ENCODE measurements at places on chromosomes 4 and X. TPM values are rescaled to one million over a fixed set of nuclear protein-coding genes. Genes with fewer than 3 reads are reported as not detected.

- H3K4me1 ChIP-seq, result peaks cover 49% of the 10 kb centered on the region
- H3K27me3 ChIP-seq, result no peaks in the 10 kb centered on the region
- DNase-seq, result no peak
- peaks cover 48% of the 10 kb centered on the region for H3K36me3 ChIP-seq
- H3K27ac ChIP-seq, result peak overlapping the region; percentile 47
These were observed 16.6 kb downstream of the P2RY8 start for GRCh38 chrX:1520350-1520749.

The FGF13 gene
- not detected for total RNA-seq

DNA sequence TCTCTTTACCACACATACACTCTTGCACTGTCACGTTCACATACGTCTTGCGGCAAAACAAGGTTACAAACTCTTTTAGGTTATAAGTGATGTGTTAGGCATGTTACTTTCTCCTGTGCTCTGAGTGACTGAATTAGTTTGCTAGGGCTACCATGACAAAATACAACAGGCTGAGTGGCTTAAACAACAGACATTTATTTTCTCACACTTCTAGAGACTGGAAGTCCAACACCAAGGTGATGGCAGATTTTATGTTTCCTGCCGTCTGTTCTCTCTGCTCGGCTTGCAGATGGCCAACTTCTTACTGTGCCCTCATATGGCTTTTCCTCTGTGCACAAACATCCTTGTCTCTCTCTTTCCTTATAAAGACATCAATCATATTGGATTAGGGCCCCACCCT lies 1224.3 kb upstream of the TENM3 start:
- no peaks in the 10 kb centered on the region for H3K4me1 ChIP-seq
- no peaks in the 10 kb centered on the region for H3K36me3 ChIP-seq
- no peak for DNase-seq
- H3K27me3 ChIP-seq, result no peaks in the 10 kb centered on the region
- H3K4me3 ChIP-seq, result no peak overlapping the region

The ASMT gene
- not detected for total RNA-seq

DNA sequence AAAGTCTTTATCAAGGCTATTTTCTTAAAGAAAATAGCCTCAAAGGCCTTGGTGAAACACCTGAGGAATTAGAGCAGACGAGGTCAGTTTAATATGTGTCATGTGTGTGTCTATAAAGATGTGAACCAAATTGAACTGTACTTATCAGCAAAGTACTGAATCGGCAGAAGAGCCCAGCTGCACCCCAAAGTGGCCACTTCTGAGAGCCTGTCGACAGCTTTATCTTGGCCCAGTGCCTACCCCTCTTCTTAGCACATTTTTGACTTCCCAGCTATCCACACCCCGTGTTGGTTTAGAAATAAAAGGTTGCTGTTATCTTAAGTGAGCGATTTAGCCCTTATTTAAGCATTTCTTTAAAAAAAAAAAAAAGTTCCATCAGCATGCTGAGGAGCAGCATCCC lies 329.7 kb downstream of the FBXW7 start:
- no peaks in the 10 kb centered on the region for H3K36me3 ChIP-seq
- no peaks in the 10 kb centered on the region for H3K4me1 ChIP-seq
- no peak for DNase-seq
- H3K27me3 ChIP-seq, result peaks cover 4% of the 10 kb centered on the region
- no peak overlapping the region for H3K27ac ChIP-seq

- DNase-seq, result no peak
- H3K27ac ChIP-seq, result no peak overlapping the region
- H3K4me1 ChIP-seq, result no peaks in the 10 kb centered on the region
- no peak overlapping the region for H3K4me3 ChIP-seq
- no peaks in the 10 kb centered on the region for H3K27me3 ChIP-seq
These were observed 70.1 kb upstream of the PCDH18 start for GRCh38 chr4:137602436-137602835.

The TMEM185A gene
- total RNA-seq, result 28.7 TPM

GRCh38 chrX:132807411-132808030 lies 150.9 kb downstream of the HS6ST2 start:
- no peaks in the 10 kb centered on the region for H3K4me1 ChIP-seq
- H3K27ac ChIP-seq, result no peak overlapping the region
- DNase-seq, result no peak
- no peaks in the 10 kb centered on the region for H3K27me3 ChIP-seq

DNA sequence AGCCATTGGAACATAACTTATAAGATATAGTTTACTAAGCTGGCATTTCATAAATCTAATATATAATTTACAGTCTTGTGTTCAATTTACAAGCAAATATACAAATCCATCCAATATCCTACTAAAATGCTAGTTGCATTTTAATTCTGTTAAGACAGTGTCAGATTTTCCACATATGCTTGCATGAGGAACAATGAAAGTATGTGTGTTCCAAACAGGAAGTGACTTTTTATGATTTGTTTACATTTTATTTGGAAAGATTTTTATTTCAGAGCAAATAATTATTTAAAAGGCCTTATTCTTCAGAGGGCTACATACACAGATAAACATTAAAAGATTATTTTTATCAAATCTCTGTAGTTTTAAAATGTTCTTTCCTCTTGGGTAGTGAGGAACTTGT lies 130.1 kb downstream of the KLHL34 start:
- DNase-seq, result no peak
- peaks cover 1% of the 10 kb centered on the region for H3K36me3 ChIP-seq
- no peak overlapping the region for H3K4me3 ChIP-seq
- no peaks in the 10 kb centered on the region for H3K4me1 ChIP-seq
- H3K27me3 ChIP-seq, result no peaks in the 10 kb centered on the region

- no peaks in the 10 kb centered on the region for H3K36me3 ChIP-seq
- H3K27me3 ChIP-seq, result peaks cover 2% of the 10 kb centered on the region
- DNase-seq, result no peak
- no peak overlapping the region for H3K27ac ChIP-seq
- no peaks in the 10 kb centered on the region for H3K4me1 ChIP-seq
These were observed 177.7 kb downstream of the CRLF2 start for GRCh38 chrX:1034717-1035116.

GRCh38 chr4:83342476-83342875 lies 7.8 kb upstream of the HPSE start:
- peaks cover 28% of the 10 kb centered on the region for H3K27me3 ChIP-seq
- peaks cover 24% of the 10 kb centered on the region for H3K4me1 ChIP-seq
- H3K27ac ChIP-seq, result no peak overlapping the region
- DNase-seq, result no peak
- H3K36me3 ChIP-seq, result peaks cover 17% of the 10 kb centered on the region
- H3K4me3 ChIP-seq, result no peak overlapping the region

The MAGEB5 gene
- not detected for total RNA-seq

DNA sequence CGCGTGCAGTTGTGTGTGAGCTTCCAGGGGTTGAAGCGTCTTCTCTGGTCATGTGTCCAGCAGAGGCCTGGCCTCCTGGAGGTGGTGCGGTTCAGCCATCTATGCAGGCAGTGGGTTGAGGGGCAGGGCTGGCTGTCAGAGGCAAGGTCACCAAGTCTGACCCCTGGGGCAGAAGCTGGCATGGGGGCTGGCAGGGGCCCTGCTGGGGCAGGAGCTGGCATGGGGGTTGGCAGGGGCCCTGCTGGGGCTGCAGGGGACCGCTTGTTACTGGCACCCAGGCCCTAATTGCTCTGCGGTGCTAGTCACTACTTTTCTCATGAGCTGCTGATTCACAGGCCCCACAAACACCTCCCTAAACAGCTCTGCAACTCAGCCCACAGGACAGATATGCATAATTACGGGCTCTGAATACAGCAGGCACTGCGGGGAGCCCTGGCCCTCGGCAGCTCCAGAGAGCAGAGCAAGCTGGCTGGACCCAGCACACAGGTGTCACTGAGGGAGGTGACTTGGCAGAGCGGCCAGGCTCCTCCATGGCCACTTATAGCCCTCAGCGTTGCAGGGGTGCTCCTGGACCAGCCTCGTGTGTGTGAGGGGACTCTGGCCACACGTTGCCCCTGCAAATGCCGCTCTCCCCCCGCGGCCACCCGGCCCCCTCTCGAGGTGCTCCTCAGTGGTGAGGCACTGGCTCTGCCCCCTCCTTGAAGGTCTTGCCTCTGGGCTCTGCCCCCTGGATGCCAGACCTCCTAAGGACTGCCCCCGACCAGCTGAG lies 32.7 kb downstream of the CPLX1 start:
- DNase-seq, result no peak
- peaks cover 41% of the 10 kb centered on the region for H3K27me3 ChIP-seq
- H3K4me1 ChIP-seq, result peaks cover 24% of the 10 kb centered on the region
- peak overlapping the region; percentile 74 for H3K4me3 ChIP-seq
- peak overlapping the region; percentile 77 for H3K27ac ChIP-seq

GRCh38 chrX:22650691-22651090 lies 349.1 kb upstream of the DDX53 start:
- no peaks in the 10 kb centered on the region for H3K27me3 ChIP-seq
- no peaks in the 10 kb centered on the region for H3K36me3 ChIP-seq
- H3K4me1 ChIP-seq, result no peaks in the 10 kb centered on the region
- H3K27ac ChIP-seq, result no peak overlapping the region

DNA sequence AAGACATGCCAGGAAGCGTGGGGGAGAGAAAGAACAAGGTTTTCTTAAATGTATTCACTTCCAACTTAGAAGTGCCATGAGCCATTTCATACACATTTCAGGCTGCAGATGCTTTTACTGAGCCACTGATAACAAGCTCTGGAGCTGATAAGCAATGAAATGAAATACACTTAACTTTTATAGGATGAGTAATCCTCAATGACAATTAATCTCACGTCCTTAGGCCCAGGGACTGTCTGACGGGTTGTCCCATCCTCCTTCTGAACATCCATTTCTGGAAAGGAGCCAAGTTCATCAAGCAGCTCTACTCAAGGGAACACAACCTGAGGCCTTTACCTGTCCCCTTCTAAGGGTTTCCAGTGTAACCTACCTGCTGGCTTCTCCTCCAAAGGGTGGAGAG lies 121.2 kb downstream of the PARM1 start:
- no peaks in the 10 kb centered on the region for H3K27me3 ChIP-seq
- H3K4me1 ChIP-seq, result no peaks in the 10 kb centered on the region
- DNase-seq, result no peak
- H3K27ac ChIP-seq, result no peak overlapping the region

The SLC34A2 gene
- not detected for total RNA-seq

DNA sequence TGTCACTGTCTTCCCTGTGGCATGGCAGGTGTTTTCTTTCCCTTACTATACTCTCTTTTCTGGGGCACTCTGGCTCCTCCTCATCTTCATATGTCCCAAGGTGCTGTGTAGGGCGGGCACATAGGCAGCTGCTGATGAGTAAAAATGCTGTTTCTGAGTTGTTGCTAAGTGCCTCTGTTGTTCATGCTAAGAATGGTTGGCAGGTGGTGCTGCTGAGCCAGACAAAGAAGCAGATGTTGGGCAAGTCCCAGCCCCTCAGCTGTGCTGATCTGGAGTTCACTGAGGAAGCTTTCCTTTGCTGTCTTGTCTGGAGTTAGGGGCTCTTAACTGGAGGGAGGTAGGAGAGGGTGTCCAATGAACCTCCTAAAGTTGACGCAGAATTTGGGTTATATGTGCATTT lies 40.6 kb downstream of the HADH start:
- H3K4me3 ChIP-seq, result peak overlapping the region; percentile 87
- peaks cover 33% of the 10 kb centered on the region for H3K36me3 ChIP-seq
- DNase-seq, result peak; percentile 63
- no peaks in the 10 kb centered on the region for H3K27me3 ChIP-seq

The NALF2 gene
- not detected for total RNA-seq

DNA sequence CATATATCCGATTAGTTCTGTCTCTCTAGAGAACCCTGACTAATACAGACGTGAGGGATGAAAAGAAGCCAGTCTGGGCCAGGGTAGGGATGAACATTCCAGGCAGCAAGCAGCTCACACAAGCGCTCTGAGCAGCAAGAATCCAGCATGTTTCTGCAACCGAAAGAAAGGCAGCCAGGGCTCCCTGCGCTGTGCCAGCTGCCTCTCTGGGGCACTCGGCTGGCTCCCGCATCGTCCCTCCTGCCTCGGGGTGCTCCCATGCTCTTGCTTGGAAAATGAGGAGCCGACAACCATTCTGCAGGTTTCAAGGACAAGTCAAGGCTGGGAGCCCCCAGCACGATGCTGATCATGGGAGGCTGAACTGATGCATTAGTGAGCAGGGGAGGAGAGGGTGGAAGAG lies 7.0 kb downstream of the JAKMIP1 start:
- no peak overlapping the region for H3K4me3 ChIP-seq
- H3K36me3 ChIP-seq, result peaks cover 1% of the 10 kb centered on the region
- no peak overlapping the region for H3K27ac ChIP-seq
- H3K27me3 ChIP-seq, result peaks cover 16% of the 10 kb centered on the region
- DNase-seq, result no peak
- H3K4me1 ChIP-seq, result peaks cover 9% of the 10 kb centered on the region

The WDR17 gene
- total RNA-seq, result 0.58 TPM

All from activated naive CD8-positive, alpha-beta T cell treated with anti-CD3 and anti-CD28 coated beads, Interleukin-2, amount 10 ng/mL, durations not matched to agents 7 days and 5 days (primary cell).